ENCODE measurements at places on chromosomes 7 and 10.
A peak's percentile ranks its signal among the peaks of the same experiment; 100 is the strongest.

DNA sequence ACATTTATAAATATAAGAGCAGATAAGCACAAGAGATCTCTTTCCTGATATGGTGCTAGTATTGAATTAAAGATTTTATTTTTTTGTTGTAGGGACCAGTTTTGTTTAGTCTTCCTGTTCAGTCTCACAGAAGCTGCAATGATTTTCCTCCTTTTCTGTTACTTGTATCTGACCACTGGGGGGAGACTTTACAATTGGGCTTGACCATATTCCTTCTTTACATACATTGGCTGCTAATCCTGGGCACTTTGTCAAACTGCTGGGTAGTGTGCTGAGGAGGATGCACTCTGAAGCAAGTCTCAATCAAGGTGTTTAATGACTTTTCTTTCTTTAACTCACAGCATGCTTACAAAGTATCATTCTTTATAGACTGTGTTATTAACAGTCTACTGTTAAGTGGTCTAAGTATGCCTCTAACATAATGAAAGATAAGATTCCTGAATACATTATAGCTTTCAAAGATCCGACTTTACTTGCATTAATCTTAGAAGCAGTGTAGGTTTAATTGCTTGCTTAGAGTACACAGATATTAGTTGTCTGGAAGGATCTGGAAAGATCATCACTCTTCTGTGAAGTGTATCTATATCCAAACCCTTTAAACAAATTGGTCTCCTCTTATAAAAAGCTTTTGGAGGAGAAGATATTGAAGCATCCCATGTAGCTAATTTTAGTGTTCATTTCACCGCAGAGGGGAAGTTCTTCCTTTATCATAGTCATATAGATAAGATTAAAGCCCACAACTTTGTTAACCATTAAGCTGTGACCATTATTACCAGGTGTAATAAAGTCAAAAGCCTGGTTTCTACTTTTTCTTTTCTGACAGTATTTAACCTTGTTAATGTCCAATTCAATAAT lies 3.1 kb downstream of the PALS2 start:
- peak; percentile 38 for DNase-seq

GRCh38 chr7:24702755-24703154 lies 54.5 kb downstream of the GSDME start:
- no peak for DNase-seq

DNA sequence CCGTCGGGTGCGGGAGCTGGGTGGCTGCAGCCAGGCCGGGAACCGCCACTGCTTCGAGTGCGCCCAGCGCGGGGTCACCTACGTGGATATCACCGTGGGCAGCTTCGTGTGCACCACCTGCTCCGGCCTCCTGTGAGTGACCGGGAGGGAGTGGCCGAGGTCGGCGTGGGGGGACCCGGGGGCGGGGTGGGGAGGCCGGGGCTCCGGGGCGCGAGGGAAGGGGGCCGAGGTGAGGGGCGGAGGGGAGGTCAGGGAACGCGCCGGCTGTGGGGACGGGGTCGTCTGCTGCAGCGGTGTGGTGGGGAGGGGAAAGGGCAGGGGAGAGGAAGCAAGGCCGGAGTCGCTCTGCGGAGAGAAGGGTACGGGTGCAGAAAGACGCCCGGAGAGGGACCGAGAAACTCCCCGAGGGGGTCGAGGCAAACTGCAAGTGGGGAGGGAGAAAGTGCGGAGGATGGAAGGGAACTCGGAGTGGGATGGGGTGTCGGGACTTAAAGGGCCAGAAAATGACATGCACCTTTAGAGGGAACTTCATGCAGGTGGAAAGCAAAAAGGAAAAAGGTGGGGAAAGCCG lies 518 bp downstream of the AGFG2 start:
- DNase-seq = no peak

DNA sequence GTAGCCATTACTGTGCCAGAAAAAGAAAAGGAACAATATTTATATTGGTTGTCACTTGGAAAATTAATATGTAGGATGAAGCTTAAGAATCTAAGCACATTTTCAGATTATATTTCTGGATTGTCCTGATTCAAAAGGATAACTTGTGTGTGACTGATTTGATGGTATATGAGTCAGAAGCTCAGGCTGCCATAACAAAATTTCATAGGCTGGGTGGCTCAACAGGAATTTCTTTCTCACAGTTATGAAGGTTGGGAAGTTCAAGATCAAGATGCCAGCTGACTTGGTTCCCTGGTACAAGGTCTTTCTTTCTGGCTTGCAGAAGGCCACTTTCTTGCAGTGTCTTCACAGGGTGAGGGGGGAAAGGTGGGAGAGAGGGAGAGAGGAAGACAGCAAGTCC lies 108.5 kb downstream of the ST7 start:
- no peak for DNase-seq

- DNase-seq = no peak
Measured at GRCh38 chr7:151168787-151169162, 1.3 kb upstream of the GBX1 start.

GRCh38 chr10:25675204-25675603 lies 258.8 kb upstream of the MYO3A start:
- no peak for DNase-seq

- no peak for DNase-seq
Measured at GRCh38 chr10:113130014-113130641, 180.1 kb downstream of the TCF7L2 start.

- no peak for DNase-seq
Measured at GRCh38 chr10:132681858-132682755, 103.8 kb downstream of the NKX6-2 start.

DNA sequence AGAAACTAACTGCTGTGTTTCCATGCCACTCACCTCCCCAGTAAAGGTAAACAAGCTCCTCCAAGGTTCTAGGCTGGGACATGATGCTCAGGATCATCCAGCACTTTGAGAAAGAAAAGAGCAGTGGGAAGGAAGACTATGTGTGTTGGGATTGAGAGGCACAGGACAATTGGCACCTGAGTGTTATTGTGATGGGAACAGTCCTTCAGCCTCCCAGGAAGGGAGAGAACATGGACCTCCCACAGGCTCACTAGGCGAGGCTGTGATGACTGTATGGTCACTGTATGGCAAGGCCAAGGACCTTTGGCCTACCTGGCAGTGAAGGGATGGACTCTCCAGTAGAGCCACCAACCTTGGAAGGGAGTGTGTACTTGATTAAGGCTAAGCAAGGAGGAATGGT lies 123.2 kb upstream of the UNC5B start:
- no peak for DNase-seq

- DNase-seq = no peak
Measured at GRCh38 chr7:136687693-136688322, 180.6 kb upstream of the CHRM2 start.
